ENCODE measurements at places on chromosomes 13 and 19.

GRCh38 chr13:20980899-20981298 is 78.4 kb upstream of the XPO4 start:
- no peak for DNase-seq

- no peak for DNase-seq
Observed at GRCh38 chr13:45209229-45209628, 8.4 kb upstream of the KCTD4 start.

- no peak for DNase-seq
Observed at GRCh38 chr19:17021793-17022590, 4.6 kb downstream of the CPAMD8 start.

DNA sequence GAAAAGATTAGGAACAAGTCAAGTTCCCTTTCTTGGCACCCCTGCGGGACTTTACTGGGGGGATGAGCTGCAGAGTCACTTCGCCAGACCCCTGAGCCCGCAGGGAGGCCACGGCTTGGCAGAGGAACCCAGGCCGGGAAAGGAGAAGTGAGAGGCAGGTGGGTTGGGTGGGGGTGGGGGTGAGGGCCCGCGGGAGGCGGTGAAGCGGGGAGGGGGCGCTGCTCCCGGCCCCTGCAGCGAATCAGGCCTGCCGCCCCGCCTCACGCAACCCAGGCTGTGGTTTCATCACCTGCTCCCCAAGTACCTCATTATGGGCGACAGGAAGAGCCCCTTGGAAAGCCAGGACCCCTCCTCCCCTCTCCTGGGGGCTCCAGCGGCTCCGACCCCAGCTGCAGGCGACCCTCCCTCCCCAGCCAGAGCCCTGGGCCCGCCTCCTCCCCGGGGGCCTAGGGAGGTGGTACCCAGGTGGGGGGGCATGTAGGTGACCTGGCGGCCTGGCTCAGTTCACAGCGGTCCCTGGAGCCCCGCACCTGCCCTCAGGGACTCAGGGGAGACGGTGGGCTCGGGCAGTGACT is 9.5 kb downstream of the MEF2B start:
- DNase-seq: no peak

DNA sequence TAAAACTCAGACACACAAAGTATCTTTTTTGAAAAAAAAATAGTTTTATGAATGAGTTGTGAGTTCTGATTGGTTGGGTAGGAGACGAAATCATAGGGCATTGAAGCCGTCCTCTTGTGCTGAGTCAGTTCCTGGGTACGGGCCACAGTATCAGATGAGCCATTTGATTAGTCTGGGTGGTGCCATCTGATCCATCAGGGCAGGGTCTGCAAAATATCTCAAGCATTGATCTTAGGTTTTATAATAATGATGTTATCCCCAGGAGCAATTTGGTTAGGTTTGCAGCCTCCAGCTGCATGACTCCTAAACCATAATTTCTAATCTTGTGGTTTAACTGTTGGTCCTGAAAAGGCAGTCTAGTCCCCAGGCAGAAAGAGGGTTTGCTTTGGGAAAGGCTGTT is 1310.6 kb downstream of the SLITRK1 start:
- no peak for DNase-seq

GRCh38 chr19:56670401-56670960 is 1.1 kb downstream of the ZNF835 start:
- DNase-seq: no peak

GRCh38 chr13:45464141-45464686 is 525 bp upstream of the COG3 start:
- DNase-seq: no peak

DNA sequence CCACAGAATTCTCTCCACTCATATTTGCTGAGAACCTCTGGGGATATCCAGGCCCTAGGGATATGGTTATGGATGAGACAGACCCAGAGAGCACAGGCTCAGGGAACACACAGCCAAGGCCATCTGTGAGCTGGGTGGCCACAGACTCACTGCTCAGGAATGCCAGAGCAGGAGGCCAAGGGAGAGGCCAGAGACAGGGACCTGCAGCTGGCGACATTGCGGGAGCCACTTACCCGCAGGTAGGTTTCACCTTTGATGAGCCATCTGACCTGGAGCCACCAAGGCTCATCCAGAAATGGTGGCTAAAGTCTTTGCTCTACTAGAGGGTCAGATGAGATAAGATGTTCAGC is 29.4 kb downstream of the CCNE1 start:
- no peak for DNase-seq

DNA sequence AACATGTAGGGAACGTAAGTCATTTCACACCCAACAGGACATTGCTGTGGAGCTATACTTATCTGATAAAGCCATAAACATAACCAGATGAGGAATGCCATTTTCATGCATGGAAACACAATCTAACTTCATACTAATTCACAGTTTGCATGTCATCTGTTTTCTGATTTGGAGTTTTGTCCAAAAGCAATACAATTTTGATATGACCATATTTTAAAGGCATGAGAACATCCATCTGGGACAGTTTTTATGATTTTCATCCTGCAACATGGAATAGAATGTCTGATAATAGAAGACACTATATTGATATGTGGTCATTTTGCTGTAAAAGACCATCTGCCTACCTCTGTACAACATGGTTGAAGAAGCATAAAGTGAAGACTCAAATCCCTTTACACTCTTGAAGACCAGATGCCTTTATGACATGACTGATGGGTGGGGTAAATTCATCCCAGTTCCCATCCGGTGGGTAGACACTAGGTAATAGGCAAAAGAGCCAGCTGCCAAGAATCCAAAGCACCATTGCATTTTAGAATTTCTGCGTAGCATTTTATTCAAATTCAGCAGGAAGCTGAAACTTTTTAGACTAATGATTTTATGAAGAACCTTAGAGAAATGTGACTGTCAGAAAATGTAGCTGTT is 309.8 kb downstream of the LMO7 start:
- DNase-seq: no peak

- no peak for DNase-seq
Observed at GRCh38 chr13:95185851-95186250, 115.4 kb downstream of the ABCC4 start.

DNA sequence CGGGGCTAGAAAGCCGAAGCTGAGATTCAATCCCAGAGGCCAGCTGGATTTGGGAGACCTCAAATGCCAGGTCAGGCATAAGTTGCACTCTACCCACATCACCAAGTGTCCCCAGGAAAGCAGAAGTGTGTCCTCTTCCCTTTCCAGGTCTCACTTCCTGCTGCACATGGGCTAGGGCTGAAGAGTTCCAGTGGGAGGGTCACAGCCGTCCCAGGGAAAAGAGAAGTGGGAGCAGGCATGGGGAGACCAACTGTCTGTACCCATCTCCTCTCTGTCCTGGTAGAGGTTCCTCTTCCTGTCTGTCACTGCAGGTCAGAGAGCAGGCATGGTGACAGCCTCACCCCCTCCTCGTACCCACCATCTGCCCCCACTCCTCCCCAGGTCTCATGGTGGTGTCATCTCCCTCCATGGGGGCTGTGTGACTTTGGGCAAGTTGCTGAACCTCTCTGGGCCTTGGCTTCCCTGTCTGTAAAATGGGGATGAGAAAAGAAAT is 14.8 kb downstream of the AXL start:
- DNase-seq: no peak

DNA sequence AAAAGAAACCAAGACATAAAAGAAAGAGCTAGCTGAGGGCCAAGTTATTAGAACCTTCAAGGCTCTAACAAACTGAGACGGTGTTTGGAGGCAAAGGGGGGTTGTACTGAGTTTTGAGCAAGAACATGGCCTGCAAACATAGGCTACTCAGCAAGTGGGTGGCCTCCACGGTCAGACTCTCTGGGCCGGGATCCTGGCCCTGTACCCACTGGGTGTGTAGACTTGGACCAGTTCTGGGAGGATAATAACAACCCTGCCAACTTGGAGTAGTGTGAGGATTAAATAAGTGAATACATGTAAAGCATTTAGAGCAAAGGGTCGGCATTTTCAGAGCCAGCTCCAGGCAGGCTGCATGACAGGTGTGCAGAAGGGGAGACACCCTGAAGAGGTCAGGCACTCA is 56.1 kb upstream of the TNFRSF19 start:
- DNase-seq: no peak

DNA sequence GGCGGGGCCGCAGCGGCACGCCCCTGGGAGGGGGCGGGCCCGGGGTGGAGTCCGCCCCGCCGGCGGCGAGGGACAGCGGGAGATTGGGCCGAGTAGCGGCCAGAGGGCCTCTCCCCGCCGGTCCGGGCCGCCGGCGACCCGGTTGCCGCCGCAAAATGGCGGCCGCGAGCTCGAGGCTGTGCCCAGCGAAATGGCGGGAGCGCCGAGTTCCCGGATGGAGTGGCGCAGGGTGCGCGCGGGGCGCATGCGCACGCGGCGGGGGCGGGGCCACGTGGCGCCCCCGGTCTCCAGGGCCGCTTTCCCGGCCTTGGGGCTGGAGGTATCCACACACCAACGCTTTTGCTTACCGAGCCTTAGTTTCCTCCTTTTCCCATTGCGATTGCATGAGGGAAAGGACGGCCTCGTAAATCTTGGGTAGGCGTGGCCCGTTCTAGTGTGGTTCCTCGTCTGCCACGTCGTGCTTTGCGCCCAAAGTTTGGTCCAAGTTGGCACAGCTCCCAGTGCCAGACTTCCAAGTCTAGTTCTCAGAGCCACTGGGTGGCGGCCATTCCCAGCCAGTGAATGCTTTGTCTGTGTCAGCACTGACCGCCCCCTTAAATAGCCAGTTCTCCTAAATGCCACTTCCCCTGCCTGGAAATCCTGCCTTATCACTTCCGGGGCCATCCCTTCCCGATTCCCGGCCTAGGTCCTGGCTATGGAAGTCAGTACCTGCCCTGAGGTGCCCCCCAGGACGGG is 513 bp downstream of the CIRBP start:
- DNase-seq: peak; percentile 80

All from NCI-H774 (cell line).